ENCODE measurements at places on chromosomes 5 and 9. TPM values are rescaled to one million over a fixed set of nuclear protein-coding genes. Genes with fewer than 3 reads are reported as not detected.

DNA sequence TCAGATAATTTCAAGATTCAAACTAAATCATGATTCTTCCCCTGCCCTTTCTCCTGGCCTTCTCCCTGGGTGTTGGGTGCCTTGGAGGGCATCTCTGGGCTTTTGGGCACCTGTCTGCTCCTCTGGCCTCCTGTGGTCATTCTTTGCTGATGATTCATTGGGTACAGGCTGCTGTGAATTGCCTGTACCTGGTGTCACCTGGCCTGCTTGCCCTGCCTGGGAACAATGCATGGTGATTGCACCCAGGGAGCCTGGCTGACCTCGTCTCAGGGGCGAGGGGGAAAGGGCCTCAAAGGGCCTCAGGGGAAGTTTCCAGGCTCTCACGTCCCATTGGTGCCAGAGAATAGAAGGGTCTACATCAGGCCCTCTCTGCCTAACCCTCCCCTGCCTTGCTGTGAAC, 20.1 kb upstream of the CKMT2 start:
- DNase-seq = no peak

DNA sequence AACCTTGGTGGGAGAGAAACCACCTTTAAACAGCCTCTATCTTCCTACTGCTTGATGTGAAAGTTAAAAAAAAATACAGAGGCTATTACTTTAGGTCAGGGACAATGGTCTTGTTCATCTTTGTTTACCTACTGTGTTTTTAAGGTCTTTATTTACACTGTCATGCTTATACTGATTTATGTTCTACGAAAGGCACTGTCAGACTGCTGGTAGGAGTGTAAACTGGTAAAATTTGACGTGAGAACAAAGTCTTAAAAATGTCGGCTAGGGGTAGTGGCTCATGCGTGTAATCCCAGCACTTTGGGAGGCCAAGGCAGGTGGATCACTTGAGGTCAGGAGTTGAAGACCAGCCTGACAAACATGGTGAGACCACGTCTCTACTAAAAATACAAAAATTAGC, 42.1 kb upstream of the ELOVL7 start:
- DNase-seq = no peak

- DNase-seq = no peak
Measured at GRCh38 chr5:179605026-179605833, 18.2 kb downstream of the HNRNPH1 start.

PCDHGA9 gene
- total RNA-seq = 0.55 TPM

GRCh38 chr9:102521097-102521755, 473.9 kb upstream of the CYLC2 start:
- DNase-seq = no peak

DNA sequence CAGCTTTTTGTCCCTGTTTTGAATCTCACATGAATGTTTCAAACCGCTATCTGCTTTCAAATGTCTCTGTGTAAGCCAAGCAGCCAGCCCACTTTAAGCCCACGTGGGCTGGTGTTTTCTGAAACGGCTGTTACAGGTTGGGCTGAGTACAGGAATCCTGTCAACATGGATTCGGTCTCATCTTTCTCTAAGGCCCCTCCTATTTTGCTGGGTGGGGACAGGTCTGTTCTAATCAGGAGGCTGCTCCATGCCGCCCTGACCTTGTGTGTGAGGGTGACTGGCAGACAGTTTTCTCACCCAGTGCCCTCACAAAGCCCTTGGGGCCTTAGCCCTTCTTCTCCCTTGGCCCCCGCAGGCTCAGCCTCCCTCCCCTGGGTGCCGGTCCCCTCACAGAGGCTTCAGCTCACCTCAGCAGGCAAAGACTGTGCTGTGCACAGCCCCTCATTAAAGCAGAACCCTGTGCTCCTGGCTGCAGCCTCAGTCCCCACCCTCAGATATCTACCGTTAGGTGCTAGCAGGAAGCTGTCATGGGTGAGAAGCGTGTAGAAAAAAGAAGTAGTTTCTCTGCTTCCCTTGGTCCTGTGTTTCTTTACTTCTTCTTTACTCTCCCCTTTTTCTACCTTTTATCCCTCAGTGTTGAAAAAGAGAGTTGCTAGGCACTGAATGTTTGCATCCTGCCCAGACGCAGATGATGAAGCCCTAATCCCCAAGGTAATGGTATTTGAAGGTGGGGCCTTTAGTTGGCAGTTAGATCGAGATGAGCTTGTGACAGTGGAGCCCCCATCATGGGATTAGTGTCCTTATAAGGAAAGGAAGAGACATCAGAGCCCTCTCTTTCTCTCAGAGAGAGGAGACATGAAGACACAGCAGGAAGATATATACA, 205.7 kb downstream of the ADAMTS12 start:
- DNase-seq = no peak

DNA sequence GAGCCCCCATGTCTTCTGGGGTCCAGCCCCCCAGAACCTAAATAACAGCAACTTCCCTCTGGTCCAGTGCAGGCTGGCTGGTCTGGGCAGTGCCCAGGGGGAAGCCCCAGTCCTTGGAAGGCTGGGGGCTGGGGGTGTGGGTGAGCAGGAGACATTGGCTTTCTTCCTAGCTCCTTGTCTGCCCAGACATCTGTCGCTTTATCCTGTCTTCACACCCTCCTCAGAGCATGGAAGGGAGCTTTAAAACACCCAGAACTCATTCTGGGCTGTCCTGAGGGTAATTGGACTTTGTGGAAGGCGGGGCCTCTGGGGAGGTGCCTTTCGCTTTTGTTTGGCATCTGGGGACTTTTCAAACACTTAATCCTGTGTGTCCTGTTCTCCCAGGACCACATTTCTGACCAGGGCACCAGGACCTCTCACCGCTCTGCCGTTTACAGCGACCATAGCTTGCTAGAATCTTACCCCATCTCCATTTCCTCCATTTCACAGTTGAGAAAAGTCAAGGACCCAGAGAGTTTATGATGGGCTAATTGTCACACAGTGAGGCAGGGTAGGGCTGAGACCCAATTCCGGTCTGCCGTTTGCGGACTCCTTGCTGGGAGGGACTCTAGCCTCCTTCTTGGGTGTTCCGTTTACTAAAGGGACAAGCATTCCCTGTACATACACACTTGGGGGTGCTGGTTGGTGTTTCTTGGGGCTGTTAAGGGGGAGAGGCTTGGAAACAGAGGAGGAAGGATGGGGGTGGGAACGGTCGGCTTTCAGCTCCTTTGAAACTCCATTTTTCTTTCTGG, 1.1 kb downstream of the GSN start:
- peak; percentile 88 for DNase-seq

DNA sequence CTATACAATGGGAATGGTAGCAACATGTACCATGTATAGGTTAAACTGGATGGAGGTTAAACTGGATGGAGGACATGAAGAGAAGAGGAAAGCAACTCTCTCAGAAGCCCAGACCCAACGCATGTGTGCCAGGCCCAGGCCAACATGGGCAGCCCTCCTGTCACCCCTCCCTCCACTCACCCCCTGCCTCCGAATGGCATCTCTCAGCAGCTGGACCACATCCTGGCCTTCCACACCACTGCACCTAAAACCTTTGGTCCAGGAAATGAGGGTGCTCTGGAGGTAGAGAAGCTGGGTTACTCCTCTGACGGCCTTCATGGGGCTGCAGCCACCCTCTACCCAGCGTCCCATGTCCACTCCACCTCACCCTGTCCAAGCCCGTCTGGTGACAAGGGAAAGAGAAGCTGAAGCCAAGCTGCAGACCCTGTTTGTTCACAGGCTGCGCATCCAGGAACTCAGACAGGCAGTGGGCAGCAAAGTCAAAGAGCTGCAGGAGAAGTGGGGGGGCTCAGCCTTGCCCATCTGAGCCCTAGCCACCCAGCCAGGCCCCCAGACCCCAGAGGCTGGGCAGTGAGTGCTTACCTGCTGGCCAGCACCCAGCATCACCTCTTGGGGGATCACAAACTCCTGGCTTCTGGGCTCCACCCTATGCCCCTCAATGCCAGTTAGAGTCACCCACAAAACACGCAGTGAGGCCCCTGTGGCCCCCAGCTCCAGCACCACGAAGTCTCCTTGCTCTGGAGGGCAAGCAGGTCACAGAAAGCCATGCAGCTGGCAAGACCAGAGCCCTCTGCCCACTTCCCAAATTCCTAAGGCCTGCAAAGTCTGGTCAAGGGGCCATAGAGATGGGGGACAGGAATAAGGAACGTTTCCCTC, 8.5 kb downstream of the HK3 start:
- no peak for DNase-seq

- DNase-seq = no peak
Measured at GRCh38 chr5:179008667-179009066, 13.5 kb upstream of the GRM6 start.

DNA sequence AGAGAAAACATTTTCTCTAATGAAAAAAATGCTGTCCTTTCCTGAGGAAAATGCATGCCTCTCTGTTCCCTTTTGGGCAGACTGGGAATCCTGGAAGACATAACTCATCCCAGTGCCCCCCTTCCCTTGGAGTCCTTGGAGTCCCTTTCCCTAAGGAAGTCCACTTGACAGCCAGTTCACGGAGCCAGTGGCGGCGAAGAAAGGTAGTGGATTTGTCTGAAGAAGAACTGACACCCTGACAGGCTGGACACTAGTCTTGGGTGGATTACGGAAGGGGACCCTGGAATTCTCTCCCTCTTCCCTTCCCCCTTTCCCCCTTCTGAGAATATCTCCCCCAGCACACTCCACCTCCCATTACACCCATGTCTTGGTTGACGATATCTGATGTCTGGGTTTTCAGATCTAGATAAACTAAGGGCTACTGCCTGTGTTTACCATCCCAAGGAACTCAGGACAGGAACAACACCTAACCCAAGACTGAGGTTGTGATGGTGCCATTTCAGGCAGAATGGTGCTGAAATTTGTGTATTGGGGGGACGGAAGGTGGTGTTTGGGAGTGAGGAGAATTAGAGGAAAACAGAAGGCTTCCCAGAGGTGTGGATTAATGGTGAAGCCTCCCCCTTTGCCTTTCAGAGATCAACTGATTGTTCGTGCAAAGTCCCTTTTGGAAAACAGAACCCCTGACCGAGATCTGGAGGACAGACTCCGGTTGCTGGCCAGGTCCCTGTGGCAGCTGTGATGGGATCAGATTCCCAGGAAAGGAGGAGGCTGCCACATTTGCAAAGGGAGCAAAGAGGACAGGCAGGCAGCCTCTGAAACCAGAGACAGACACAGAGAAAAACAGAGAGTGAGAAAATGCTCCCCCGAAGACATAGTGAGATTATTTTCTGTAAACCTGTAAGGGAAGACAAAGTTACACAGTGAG, 704 bp downstream of the SPARC start:
- DNase-seq = peak; percentile 66

DNA sequence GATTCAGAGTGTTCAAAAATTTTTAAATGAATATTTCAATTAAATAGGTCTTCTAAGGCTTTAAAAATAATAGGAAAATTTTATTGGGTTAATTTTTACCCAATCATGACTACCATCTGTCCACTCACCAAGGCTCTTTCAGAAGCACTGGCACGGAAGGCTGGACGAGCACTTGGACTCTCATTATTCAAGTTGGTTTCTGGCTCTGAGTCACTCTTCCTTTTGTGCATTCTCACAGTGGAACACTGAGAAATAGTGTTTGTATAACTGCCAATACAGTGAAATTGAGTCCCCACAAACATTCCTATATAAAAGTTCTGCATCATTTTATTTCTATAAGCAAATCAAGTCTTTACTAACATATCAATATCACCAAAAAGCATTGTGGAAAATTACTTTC, 1149.0 kb downstream of the EFNA5 start:
- peak; percentile 35 for DNase-seq

GRCh38 chr9:94210616-94211603, 48.2 kb upstream of the ZNF169 start:
- DNase-seq = no peak

DNA sequence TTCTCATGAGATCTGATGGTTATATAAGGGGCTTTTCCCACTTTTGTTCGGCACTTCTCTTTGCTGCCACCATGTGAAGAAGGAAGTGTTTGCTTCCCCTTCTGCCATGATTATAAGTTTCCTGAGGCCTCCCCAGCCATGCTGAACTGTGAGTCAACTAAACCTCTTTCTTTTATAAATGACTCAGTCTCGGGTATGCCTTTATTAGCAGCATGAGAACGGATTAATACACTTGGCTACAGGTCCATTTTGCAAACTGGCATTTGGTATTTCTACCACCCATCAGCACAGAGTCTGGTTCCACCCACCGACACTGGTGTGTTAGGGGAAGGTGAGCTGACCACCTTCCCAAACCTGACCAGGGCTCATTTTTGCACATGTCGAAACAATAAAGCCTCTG, 47.9 kb upstream of the RARS1 start:
- DNase-seq = no peak

GRCh38 chr5:147904110-147904509, 2.2 kb downstream of the C5orf46 start:
- DNase-seq = no peak

FOXD4L6 gene
- not detected for total RNA-seq

- no peak for DNase-seq
Measured at GRCh38 chr9:70292253-70292652, 33.5 kb downstream of the SMC5 start.

GRCh38 chr5:61525512-61526206, 193.6 kb downstream of the ZSWIM6 start:
- DNase-seq = no peak

GRCh38 chr5:37740331-37741066, 99.3 kb downstream of the GDNF start:
- no peak for DNase-seq

DNA sequence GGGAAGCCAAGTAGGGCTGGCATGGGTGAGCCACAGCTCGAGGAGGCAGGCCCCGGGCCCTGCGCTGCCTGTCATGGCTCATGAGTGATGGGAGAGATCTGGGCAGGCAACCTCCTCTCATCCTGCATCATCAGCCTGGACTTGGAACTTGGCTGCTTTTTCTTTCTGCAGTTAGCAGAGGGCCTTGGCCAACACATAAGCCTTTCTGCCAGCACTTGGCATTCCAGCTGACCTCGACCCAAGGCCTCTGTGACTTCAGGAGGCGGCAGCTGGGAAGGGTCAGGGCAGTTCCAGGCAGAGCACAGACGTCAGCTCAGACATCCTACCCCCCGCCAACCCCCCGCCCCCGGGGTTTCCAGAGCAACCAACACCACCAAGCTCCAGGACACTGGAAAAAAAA, 7.6 kb downstream of the S1PR3 start:
- no peak for DNase-seq

TMEM171 gene
- 4.5 TPM for total RNA-seq

DNA sequence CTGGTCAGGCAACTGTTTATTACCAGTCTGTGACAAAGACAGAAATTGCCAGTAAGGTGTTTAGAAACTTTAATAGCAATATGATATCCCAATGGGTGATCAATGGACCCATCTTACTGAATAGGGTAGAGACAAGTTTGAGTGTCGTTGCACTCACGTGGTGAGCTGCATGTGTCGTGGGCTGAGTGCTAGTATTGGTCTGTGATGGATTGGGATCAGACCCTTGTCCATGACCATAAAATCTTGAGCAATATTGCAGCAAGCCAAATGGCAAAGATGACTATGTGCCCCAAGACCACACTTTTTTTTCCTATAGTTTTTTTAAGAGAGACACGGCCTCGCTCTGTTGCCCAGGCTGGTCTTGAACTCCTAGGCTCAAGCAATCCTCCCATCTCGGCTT, 114.5 kb downstream of the PALM2AKAP2 start:
- DNase-seq = no peak

BTNL8 gene
- total RNA-seq = not detected
